Activated CD8-positive, alpha-beta memory T cell treated with anti-CD3 and anti-CD28 coated beads for 4 hours (primary cell): ENCODE measurements at places on chromosomes 6 and 20.

DNA sequence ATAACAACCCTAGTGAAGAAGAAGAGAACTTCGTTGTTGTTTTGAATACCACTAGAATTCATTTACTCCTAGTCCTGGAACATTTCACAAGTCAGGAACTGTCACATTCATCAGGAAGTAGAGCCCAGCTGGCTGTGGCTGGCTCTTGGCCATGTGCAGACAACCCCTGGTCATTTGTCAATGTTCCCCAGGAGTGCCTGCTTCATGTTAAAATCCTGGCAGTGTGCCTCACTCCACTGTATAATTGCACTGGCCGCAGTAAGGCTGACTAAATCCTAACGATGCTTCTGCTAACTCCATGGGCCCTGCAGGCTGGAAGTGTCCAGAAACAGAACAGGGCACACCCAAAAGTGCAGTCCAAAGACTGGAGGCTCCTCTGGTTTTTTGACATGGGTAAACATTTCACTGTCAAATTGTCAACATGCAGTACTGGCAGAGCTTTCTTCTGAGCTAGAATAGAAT, 41.5 kb upstream of the ADGRF1 start:
- no peak for DNase-seq

DNA sequence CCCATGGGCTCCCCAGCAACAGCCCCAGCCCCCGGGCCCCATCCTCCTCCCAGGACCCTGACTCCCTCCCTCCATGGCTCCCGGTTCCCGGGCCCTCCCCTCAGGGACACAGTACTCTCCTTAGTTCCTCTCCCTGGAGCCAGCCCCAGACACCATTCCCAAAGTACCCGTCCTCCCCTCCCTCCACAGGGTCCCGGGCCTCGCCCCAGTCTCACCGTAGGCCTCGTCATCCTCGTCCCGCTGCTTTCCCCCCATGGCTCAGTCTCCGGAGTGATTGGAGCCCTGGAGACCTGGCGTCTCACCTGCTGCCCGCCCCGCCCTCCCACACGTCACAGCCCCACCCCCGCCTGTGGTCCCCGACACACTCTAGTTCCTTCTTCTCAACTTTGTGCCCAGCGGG, at the start of gene SLC44A4:
Gene SLC44A4 (minus strand): TSS at position 272 of the 400 bp plus-strand sequence. CDS start 17 bp downstream, at position 255.
- DNase-seq, result no peak

DNA sequence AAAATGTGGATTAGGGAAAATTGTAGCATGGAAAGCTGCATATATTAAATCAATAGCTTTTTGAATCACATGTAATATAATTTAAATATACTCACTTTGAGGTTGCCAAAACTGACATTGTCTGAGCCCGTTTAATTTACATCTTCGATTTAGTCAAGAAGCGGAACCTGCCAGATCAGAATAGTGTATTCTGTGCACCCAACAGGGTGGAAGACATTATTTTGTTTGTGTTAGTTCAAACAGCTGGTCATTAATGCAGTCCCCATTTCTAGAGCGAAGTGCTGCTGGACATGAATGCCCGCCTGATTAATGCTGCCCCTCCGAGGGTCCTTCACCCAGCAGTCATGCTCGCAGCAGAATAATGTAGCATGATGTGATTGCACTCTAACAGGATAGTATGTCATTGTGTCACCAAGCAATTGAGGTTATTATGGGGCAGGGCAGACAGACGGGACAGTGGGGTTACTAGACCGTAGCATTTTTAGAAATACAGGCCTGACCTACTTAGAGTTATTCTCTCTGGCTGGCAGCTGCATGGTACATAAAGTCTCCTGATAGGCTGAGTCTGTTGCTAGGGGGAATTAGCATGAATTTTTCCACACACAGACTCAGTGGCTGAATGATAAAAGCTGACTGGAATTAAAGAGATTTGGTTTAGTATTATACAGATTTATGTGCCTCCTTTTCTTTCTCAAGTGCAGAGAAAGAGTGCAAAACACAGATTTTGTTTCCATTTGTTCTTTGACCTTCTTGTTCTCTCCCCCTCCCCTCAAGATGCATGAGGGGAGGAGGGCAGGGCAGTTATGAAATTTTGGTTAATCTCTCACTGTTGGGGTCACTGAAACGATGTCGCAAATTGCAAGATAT, 147.1 kb downstream of the PRL start:
- DNase-seq, result no peak

DNA sequence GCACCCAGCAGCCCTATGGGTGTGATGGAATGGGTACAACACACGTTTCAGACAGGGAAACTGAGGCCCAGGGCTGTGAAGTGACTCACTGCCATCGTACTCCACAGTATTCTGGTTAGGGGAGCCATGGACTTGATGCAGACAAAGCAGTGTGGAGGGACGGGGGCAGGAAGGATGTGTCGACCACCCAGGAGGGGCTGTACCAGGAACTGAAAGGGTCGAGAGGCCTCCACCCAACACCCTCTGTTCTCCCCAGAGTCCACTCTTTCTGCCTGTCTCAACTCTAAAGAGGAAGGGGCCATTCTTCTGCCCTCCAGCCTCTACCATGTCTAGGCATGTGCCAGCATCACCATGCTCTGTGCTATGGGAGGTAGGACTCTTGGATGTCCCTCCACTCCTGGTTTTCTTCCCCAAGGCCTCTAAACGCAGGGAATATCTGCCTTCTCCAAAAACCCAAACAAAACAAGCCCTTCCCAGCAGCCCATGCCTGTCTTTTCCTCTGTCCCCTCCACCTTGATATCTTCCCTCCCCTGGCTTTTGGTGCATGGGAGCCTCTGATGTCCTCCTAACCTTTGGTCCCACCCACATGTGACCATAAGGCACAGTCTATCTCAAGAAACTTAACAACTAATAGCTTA, 7.4 kb downstream of the SLC22A1 start:
- no peak for DNase-seq

- no peak for DNase-seq
These were observed 2.6 kb downstream of the MPIG6B start for GRCh38 chr6:31725502-31726350.

DNA sequence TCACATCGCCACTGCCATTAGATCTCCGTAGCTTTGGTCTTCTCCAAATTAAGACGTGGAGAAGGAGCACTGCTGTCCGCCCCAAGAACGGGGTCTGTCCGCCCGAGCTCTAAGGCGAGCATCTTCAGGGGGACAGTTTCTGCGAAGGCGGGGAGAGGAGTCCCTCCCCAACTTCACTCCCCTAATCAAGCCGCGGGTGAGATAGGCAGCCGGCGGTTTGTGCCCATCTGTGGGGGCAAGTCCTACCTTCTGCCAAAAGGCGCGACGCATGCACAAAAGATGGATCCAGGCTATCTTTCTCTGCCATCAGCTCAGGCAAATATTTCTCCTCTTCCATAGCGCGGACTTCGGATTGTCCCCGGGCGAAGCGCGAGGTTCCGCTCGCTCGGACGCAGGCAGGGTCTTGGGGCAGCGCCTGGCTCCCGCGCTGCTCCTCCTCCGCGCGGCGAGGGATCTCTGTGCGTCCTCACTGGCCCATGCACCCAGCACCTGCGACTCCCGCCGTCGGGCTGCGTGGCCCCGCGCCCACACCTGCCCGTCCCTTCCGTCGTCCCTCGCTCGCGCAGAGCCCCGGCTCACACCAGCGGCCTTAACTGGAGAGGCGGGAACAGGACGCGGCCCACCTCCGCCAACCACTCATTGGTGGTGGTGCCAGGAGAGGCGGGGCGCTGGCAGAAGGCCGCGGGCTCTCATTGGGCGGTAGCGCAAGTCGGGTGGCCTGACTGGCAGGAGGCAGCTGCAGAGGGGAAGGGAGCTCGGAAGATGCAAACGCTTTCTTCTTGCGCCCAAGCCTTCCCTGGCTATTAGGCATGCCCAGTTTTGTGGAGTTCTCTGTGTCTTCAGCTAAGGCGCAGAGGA, at the start of gene KHDRBS2:
Gene KHDRBS2 (minus strand): TSS at position 614 of the 858 bp plus-strand sequence.
- no peak for DNase-seq

DNA sequence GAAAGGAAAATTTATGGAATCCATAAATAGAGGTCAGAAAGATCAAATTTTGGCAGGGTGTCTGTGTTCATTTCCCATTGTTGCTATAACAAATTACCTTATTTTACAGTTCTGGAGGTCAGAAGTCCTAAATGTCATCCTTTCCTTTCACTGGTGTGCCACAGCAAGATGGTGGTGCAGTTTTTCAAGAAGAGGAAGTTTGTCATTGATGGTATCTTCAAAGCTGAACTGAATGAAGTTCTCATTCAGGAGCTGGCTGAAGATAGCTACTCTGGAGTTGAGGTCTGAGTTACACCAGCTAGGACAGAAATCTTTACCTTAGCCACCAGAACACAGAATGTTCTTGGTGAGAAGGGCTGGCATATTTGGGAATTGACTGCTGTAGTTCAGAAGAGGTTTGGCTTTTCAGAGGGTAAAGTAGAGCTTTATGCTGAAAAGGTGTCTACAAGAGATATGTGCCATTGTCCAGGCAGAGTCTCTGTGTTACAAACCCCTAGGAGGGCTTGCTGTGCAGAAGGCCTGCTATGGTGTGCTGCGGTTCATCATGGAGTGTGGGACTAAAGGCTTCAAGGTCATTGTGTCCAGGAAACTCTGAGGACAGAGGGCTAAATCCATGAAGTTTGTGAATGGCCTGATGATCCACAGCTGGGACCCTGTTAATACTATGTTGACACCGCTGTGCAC, 7.2 kb upstream of the CCNC start:
- no peak for DNase-seq

DNA sequence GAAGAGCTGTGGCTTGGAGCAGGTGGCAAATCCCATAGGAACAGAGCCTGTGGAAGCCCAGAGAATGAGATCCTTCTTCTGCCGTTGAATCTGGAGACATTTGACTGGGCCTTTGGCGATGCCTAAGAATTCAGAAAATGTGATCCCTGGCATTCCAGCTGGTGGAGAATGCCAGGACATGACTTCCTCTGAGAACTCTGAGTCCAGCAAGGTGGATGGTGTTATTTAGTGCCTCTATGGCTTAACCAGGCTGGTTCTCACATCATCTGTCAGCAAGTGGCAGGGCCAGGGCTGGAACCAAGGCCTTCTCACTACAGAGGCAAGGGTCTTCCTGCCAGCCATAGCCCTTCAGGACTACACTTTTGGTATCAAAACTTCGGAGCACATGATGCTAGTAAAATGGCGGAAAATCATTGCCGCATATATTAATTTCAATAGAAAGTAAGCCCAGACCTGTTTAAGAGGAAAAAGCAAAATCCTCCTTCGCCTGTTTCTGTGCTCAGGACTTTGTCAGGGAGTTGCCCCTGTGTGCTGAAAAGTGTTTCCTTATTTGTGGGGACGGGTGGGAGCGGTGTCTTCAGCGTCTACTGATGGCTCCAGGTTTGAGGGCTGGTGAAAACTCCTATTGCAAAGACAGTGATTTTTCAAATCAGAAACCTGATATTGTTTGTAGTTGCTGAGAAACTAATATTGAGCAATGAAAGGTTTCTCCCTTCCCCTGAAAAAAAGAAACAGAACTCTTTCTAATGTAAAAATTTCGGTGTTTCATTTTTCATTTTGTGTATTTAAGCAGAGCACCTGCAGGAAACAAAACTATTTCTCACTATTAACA, 23.9 kb downstream of the DUSP22 start:
- no peak for DNase-seq

GRCh38 chr6:53834132-53834531, 39.3 kb downstream of the LRRC1 start:
- no peak for DNase-seq

- DNase-seq, result no peak
These were observed 117.5 kb downstream of the RIN2 start for GRCh38 chr20:19875376-19876221.

- DNase-seq, result no peak
These were observed 10.5 kb downstream of the ZC3H12D start for GRCh38 chr6:149474108-149474935.

DNA sequence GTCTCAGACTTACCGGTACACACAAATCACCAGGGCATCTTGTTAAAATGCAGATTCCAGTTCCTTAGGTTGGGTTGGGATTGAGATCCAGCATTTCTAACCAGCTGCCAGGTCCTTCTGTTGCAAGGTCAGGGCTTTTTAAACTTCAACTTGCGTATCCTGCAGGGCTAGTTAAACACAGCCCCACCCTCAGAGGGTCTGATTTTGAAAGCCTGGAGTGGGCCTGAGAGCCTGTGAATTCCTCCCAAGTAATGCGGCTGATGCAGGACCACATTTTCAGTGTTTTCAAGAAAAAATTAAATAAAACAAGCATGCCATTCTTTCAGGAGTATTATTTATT, 65.3 kb downstream of the MKKS start:
- DNase-seq, result no peak

- no peak for DNase-seq
These were observed 10.5 kb downstream of the MANBAL start for GRCh38 chr20:37299718-37300528.

GRCh38 chr6:141134723-141135122, 998.0 kb upstream of the GJE1 start:
- no peak for DNase-seq

- no peak for DNase-seq
These were observed 59.8 kb upstream of the HIVEP1 start for GRCh38 chr6:11952316-11952715.

DNA sequence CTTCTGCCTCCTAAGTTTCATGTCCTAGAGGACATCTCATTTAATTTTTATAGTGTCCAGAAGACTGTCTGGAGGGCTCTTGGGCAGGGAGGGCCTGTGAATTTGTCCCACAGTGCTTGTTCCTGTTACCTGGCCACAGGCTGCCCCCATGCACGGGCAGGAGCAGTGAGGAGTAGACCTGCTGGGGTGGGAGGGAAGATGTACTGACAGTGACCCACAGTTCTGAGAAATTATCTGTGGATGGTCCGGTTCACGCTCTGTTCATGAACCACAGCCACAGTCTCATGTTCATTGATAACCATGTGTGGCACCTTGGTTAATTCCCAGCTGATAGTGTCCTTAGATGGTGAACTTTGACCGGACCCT, 18.8 kb upstream of the ZNF831 start:
- no peak for DNase-seq

GRCh38 chr6:44036196-44036595, 91.1 kb downstream of the MRPL14 start:
- DNase-seq, result no peak

DNA sequence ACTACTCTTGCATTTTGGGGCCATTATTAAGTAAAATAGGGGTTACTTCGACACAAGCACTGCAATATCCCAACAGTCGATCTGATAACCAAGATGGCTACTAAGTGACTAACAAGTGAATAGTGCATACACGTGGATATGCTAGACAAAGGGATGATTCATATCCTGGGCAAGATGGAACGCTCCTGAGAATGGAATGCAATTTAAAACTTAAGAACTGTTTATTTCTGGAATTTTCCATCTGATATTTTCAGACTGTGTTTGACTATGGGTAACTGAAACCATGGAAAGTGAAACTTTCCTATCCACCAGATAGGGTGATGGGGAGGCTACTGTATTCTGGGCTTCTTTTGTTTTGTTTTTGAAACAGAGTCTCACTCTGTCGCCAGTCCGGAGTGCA, 66.5 kb downstream of the ILRUN start:
- DNase-seq, result no peak

GRCh38 chr6:29892696-29893095, 49.6 kb upstream of the HLA-A start:
- DNase-seq, result no peak

- no peak for DNase-seq
These were observed 142.1 kb upstream of the MLN start for GRCh38 chr6:33945931-33946330.

- no peak for DNase-seq
These were observed 336 bp upstream of the LY6G5C start for GRCh38 chr6:31681135-31681671.
